Stimulated activated CD4-positive, alpha-beta T cell treated with anti-CD3 and anti-CD28 coated beads, TNF-alpha, amount 100 ng/mL, for 4 hours (primary cell): ENCODE measurements at places on chromosomes 1 and 21.

DNA sequence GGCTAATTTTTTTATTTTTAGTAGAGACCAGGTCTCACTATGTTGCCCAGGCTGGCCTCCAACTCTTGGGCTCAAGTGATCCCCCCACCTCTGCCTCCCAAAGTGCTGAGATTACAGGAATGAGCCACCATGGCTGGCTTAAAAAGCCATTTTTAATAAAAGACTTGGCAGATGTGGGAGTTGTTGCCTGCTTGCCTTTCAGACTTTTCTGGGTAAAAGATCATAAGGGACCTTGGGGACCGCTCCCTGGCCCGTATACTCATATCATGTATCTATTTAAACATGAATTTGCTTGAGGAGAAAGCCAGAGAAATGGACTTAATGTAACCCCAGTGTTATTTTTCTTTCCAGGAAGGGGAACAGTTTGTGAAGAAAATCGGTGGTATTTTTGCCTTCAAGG, 23.4 kb upstream of the PODN start:
- no peak for DNase-seq

DNA sequence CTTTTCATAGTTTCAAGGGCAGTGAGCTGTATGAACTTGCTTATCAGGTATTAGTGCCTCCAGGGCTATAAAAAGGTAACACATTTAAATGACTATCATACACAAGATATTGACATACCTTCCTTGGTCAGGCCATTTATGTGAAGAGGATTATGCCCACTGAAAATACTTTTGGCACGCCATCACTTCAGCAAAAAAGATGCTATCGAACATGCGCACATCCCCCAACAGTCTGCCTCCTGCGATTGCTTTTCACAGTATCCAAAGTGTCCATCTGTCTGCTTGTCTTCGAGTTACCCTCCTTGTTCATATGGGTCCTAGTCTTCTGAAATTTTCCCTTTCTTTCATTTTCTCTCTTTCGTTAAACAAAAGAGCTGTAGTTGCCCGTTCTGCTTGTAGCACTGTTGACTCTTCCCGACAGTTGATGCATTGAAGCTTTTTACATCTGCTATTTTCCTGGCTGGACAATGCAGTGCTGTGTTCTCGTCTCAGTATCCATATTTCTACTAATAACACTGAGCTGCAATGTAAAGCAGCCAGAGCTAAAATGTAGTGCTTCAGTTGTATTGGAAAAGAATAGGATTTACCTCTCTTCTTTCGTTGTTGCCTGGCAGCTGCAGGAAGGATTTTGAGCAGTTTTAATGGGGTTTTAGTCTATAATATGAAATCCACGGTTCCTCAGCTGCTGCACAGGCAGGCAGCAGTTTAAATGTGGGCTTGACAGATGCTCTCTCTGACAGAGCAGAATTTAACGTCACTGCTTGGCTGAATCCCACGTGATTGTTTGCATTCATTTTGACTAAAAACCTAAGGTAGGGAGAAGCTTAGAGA, at the start of gene B3GALT2:
TSS of gene B3GALT2 (minus strand) at position 713 of the 831 bp plus-strand sequence. CDS start 5,051 bp downstream, outside the sequence.
- DNase-seq: no peak

DNA sequence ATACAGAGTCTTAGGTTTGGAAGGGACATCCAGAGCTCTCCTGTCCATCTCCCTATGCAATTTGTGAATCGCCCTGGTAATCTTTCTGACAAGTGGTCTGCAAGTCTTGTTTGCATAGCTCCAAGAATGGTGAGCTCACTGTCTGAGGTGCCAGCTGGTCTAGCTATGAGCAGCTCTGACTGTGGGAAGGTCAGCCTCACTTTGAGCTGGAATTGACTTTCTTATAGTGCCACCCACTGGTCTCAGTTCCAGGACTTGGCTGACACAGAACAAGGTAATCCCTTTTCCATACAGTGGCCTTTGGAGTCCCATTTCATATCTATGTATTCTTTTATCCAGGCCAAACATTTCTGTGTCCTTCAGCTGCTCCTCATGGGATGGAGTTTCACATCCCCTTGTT, 95.6 kb upstream of the C8B start:
- no peak for DNase-seq

DNA sequence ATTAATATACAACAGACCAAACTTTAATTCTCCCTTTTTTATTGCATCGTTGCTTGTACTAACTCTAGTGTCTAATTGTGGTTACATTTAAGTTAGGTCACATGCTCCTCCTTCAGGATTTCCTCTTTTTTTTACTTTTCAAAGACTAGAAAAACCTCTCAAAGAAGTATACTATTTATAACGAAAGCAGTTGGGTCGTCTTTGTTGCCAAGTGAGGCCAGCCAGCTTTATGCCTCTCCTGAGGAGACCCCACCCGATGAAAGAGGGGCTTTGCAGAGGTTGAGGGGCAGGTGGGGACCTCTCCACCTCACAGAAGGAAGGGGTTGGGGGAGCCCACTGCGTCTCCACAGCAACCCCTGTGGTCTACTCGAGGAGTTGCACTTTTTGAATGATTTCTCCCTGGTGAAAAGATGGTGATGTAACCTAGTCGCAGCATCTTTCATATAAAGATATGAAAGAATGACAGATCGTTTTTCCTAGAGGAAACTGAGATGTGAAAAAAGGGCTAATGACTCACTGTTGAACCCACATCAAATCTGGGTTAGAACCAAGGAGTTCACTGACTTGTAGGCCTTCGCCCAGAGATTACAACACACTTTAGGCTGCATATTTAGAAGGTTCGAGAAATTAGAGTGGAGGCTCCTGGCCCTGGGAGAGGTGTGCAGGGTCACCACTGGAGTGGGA, 6.4 kb downstream of the TGFB2 start:
- DNase-seq: no peak

GRCh38 chr1:14552246-14552965, 46.1 kb upstream of the KAZN start:
- no peak for DNase-seq

- no peak for DNase-seq
These were observed 155.0 kb downstream of the KCNH1 start for GRCh38 chr1:210978974-210979354.

GRCh38 chr1:84489766-84490165, 10.7 kb downstream of the RPF1 start:
- DNase-seq: no peak

- no peak for DNase-seq
These were observed 126.2 kb downstream of the NRDC start for GRCh38 chr1:51752073-51752948.
